ENCODE measurements at places on chromosomes 2 and 18.

DNA sequence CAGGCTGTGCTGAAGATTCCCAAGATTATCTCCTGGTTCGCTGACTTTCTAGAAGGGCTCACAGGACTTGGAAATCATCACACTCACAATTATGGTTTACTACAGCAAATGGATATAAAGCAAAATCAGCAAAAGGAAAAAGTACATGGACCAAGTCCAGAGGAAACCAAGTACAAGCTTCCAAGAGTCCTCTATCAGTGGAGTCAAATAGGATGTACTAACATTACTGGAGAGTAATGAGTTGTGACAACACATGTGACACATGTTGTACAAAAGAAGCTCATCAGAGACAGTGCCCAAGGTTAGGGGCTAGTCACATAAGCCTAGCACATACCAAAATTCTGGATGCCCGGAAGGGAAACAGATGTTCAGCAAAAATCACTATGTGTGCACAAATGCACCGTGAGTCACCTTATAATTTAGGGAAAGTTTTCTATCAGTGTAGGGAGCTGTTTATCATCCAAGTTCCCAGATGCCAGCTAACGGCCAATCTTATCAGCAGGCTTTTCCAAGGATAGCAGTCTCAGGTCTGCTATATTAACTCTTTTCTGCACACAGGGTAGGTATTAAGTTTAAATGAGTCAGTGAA lies 9.5 kb downstream of the TMEM237 start:
- no peak for DNase-seq

GRCh38 chr18:62788111-62788510 lies 72.8 kb downstream of the PHLPP1 start:
- no peak for DNase-seq

GRCh38 chr2:152603166-152603565 lies 114.1 kb downstream of the PRPF40A start:
- DNase-seq, result no peak

- DNase-seq, result no peak
Measured at GRCh38 chr2:237870126-237870525, 10.7 kb downstream of the RAMP1 start.

GRCh38 chr2:219644801-219645480 lies 17.5 kb downstream of the SLC4A3 start:
- no peak for DNase-seq

DNA sequence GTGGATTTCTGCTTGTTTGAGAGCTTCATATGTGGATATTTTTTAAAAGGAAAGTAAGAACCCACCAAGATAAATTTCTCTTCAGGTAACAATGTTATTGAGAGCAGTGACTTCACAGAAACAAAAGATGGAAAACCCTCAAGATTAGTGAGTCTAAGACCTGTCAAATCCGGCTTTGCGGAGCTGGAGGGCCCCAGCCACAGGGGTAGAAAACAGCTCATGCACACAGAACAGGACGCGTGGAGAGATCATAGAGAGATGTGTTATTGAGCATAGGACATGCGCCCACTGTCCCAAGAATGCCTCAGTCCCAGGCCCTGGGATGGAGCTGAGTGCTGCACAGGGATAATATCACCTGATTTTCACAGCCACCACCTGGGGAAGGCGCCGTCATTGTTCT lies 21.3 kb downstream of the EDAR start:
- no peak for DNase-seq

DNA sequence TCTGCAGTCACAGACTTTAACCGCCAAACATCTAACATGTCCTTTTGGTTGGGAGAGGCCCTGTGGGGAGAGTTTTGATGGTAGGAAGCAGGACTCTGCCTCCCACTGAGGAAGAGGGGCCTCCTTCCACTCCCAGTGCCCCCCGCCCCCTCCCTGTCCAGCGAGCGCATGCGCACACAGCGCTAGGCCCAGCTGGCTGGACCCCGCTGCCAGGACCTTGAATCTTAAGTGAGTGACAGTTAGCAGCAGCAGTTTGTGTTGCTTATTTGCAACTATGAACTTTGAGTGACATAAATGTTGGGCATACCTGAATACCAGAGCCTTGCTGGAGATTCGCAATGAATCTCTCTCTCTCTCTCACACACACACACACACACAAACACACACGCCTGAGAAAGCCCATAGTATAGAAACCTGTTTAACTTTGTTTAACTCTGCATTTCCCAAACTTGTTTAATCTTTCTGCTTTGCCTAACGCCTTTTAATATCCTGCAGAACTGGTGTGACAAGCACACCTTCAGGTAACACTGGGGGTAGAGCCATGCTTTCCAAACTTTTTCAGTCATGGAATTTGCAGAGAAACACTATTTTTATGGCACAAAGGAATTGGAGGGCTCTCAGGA lies 134.6 kb upstream of the SMAD2 start:
- DNase-seq, result no peak

- DNase-seq, result no peak
Measured at GRCh38 chr2:241929551-241930490, 60.3 kb downstream of the RTP5 start.

DNA sequence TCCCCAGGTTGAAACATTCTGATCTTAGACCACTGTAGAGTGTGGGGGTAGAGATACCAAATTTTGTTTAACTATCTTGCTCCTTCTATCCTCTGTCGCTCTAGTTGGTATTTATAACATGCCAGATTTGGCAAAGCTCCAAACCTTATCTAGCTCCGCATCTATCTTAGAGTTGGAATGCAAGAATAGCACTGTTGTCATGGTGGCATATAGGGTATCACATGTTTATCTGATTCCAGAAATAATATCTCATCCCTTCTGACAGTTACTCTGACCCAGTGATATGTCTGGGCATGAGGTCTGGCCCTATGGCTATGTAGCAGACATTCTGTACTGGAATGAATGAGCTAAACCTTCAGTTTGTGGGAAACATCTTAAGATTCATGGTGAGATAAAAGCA lies 51.7 kb downstream of the CABYR start:
- no peak for DNase-seq

- no peak for DNase-seq
Measured at GRCh38 chr2:30147196-30147714, 448 bp downstream of the YPEL5 start.

DNA sequence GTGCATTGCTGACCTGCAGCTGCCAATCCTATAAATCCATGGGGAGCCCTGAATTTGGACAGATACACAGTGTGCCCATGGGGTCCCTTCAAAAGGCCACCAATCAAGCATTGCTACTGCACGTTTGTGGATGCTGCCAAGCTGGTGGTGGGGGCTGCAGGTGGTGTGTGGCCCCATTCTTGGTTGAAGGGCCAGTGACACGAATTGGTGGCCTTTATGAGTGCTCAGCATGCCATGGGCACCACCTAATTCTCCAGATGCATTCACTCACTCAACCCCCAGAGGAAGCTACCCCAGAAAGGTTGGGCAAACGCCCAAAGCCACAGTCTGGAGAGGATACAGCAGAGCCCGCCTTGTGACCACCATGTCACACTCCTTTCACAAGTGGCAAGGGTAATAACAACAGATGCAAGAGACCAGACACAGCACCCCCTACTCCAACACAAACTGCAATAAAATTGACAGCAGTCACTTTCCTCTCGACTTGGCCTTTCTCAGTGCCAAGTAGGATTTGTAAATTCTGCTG lies 27.1 kb downstream of the MC2R start:
- DNase-seq, result no peak

DNA sequence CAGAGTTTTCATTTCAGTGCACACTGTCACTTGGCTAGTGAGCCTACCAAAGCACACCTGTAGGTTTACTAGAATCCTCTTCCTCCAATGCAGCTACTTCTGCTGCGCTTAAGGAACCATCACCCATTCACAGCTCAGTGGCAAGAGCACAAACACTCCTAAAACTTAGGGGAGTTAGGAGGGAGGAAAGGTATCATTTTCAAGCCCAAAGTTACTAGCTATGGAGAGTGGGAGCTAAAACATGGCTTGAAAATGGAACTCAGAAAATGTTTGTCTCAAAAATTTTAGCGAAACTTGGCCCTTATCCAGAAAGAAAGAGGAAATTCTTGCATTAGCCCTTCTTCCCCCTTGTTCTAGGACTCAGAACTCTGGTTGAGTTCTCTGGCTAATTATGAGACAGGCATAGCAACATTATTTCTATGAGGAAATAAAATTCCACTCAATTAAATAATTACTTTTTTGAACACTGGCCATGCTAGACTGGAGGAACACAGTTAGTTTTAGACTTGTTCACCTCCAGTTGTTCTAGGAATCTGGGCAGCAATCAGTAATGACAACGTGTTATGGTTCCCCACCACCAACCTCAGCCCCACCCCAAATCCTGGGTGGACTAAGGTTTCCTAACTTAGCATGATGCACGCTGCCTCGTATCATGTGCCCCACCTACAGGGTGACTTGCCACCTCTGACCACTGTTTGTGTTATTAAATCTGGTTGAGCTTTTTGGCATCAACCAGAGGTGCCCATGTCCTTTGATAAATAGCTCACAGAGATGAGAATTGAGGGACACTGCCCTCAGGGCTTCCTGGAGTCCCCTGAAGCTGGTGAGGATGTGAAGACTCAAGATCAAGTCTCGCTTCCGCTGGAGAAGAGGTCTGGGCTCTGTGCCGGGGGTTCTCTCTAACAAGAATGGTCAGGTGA lies 32.8 kb downstream of the LPIN2 start:
- no peak for DNase-seq

DNA sequence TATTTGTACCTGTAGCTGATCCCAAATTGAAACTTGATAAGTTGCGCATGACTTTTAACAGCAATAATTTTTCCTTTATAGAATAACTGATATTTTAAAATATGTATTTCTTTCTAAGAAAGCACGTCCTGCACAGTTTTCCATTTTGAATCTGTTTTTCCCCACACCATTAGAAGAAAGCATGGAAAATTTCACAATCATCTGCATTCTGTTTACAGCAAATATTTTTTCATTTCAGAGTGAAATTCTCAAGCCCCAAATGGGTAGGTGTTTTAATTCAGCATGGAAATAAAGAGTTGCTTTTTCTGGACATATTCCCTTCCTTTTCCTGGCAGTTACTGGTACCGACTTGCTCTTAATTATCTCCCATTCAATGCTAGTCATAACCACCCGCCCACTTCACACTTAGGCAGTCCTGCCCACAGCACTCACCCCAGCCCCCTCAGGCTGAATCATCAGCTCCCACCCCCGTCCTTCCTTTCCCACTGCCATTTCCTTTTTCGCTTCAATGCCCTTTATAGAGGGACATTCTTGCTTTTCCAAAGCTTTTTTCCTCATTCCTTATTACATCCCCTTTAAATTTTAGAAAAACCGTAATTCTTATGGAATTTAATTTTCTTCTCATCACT lies 89.2 kb upstream of the GLS start:
- DNase-seq, result no peak

DNA sequence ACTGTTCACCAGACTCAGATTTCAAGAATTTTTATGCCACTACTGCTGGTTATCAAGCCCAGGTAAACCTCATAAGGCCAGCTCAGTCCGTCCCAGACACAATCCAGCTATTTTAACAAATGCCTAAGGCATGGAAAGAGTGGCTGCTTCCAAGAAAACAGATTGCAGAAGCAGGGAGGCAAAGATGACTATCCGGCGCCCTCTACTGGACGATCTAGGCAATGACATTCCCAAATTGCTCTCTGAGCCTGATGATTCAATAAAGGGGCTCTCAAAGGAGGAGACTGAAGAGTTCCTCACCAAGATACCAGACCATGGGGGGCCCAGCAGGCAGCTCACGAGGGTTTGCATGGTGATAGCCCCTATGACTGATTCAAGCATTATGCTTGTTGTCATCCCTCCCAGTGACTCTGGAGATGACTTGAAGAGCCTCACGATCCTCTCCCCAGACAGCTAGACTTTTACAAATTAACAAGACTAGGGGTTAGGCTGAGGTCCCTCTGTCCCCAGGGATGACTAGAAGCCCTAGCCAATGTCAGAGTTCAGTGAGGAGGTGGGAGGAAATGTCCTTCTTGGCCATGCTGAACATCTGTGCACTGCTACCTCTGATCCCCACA lies 25.0 kb downstream of the SERPINB8 start:
- peak; percentile 21 for DNase-seq

DNA sequence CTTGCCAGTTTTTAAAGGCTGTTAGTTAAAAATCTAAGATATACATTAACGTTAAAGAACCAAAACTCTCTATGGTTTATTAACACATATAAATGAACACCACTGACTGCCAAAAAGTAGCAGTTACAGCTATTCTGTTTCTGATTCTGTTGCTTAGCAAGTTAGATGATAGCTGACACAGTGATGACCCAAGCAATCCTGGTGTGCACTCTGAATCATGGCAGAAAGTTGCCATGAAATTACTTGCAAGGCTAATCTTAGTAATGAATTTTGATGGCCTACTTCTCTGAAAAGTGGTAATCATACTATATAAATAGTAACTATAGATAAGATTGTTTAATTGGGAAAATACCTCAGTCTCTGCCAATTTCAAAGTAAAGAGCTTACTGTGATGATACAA lies 57.7 kb downstream of the ROCK2 start:
- DNase-seq, result no peak

- no peak for DNase-seq
Measured at GRCh38 chr18:9173770-9174233, 37.2 kb downstream of the ANKRD12 start.

- DNase-seq, result no peak
Measured at GRCh38 chr18:11309172-11309571, 159.8 kb upstream of the PIEZO2 start.

GRCh38 chr2:227370791-227371312 lies 8.3 kb downstream of the TM4SF20 start:
- no peak for DNase-seq

DNA sequence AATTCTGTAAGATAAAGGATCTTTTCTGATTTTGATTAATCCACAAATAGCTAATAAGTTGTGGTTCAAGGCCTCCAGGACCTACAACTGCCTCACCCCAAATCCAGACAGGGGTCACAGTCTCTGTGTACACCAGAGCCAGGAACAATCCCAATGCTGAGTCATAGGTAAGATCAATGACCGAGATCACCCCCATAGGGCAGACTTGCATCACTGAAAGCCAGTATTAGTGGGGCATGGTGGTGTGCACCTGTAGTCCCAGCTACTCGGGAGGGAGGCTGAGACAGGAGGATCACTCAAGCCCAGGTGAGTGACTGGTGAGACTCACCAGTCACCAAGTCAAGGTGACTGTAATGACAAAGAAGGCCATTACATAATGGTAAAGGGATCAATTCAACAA lies 12.9 kb downstream of the PARD6G start:
- DNase-seq, result no peak

DNA sequence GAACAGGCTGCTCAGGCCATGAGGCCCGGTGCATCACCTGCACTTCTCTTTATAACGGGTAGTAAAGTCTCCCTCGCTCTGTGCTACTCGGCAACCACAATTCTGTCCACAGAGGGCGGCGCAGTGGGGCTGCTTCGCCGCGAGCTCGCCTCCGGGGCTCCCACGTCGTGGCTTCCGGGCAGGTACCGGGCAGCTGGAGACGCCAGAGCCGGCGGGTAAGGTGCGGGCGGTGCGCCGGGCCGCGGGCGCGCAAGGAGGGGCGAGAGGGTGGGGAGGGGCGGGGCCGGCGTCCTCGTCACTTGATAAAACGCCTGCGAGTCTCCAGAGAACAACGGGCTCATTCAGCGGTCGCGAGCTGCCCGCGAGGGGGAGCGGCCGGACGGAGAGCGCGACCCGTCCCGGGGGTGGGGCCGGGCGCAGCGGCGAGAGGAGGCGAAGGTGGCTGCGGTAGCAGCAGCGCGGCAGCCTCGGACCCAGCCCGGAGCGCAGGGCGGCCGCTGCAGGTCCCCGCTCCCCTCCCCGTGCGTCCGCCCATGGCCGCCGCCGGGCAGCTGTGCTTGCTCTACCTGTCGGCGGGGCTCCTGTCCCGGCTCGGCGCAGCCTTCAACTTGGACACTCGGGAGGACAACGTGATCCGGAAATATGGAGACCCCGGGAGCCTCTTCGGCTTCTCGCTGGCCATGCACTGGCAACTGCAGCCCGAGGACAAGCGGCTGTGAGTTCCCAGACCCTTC lies at the start of gene ITGA6:
Gene ITGA6, plus strand, starts transcription at position 331 of the 734 bp plus-strand sequence.
- peak; percentile 33 for DNase-seq
